Stimulated activated CD4-positive, alpha-beta T cell treated with anti-CD3 and anti-CD28 coated beads, TNF-alpha, amount 100 ng/mL, for 48 hours (primary cell): ENCODE measurements at places on chromosomes 13 and 19.

DNA sequence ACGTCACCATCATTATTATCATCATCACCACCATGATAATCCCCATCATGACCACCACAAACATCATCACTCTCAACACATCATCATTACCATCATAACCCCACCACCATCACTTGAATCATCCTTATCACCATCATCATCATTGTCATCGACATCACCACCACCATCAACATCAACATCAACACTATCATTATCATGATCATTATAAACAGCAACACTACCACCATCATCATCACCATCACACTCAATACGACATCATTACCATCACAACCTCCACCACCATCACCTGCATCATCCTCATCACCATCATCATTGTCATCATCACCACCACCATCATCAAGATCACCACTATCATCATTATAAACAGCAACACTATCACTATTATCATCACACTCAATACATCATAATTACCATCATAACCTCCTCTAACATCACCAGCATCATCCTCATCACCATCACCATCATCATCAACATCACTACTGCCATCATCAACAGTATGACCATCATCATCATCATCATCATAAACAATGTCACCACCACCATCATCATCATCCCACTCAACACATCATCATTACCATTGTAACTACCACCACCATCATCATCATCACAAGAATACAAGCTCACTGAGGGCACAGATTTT lies 78.7 kb downstream of the MBD3L1 start:
- DNase-seq, result no peak

GRCh38 chr13:34623331-34623730 lies 318.7 kb upstream of the NBEA start:
- no peak for DNase-seq

DNA sequence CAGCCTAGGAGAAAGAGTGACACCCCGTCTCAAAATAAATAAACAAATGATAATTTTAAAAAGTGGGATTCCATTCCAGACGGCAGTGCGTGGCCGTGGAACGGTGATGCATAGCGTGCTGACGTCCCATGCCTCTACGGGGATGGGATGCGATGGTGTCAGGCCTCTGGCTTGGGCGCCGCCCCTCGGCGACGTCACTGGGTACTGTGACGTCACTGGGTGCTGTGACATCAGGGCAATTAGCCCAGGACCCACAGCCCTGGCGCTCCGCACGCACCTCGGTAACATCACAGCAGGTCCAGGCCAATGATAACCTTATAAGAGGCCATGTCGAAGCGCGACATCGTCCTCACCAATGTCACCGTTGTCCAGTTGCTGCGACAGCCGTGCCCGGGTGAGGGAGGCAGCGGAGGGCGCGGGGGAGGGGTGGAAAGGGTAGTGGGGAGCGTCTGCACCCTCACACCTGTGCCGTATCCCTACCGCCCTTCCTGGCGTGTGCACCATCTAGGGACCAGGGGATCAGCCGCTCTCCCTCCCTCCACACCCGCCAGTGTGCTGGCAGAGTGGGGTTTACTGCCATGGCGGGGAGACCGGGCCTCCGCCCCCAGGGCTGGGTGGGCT lies at the start of gene GAPDHS:
Gene GAPDHS, plus strand, starts transcription at position 256 of the 621 bp plus-strand sequence. Its CDS starts 72 bp downstream, at position 328.
- DNase-seq, result no peak

- DNase-seq, result no peak
Measured at GRCh38 chr13:46160471-46161066, 21.4 kb downstream of the LCP1 start.

GRCh38 chr13:49371943-49372613 lies 71.8 kb downstream of the CAB39L start:
- DNase-seq, result no peak
